BE2C (cell line): ENCODE measurements at places on chromosomes 12 and 14.

GRCh38 chr12:80504389-80505163 lies 60.5 kb downstream of the PTPRQ start:
- no peak for DNase-seq

GRCh38 chr12:26239852-26240815 lies 44.8 kb downstream of the SSPN start:
- no peak for DNase-seq

DNA sequence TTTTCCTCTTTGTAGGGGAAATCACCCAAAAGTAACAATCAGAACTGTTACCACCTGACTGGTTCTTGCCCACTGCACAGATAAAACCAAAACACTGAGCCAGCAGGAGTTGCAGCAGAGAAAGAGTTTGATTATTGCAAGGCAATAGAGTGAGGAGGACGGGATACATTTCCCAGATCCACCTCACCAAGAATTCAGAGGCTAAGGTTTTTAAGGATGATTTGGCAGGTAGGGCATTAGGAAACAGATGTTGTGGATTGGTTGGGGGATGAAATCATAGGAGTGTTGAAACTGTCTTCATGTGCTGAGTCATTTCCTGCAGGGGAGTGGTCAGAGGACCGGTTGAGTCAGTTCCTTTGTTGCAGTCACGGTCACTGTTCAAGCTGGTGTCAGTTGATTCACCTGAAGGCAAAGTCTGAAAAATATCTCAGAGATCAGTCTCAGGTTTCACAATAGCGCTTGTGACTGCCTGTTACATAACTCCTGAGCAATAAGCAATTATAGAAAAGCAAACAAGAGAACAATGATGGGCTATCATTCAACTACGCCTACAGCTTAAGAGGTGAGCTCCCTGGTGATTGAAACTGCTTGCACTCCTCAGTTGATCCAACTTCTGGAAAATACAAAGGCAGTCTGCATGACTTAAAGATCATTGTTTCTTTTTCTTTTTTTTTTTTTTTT lies 20.3 kb upstream of the AMN1 start:
- DNase-seq, result no peak

DNA sequence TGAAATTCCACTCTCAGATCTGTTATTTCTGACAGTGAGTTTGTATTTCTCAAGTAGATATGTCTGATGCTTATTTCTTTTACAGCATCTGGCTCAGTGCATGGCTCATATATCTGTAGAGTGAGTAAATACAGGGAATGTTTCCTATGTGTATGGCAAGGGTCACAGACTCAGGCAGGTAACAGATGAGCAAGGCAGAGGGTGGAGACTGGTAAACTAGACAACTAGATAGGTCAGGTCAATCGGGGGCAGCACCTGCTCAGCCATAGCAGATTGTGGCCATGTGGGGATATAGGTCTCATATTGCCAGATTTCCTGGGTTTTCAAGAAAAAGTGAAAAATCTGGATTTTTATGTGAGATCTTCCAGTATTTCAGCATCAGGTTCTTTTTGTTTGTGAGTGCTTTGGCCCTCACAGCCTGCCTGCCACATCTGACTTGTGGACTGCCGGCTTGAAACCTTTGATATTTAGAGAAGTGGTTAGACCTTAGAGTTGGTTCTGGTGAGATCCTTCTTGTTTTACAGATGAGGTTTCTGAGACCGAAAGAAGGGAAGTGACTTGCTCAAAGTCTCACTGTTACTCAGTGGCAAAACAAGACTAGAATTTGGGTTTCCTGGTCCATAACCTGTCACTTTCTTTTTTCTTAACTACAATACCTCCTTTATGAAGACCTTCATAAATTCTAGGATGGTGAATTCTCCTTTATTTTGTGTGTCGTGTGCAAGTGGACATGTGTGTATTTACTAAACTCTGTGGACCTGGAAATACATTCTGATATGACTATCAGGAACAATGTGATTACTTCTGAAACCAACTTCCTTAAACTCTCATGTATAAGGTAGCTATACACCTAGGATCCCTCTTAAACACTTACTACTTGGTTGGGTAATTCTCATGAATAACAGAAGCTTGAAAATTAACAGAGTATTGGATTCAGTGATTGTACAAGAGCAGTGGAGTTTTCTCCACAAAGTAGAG lies 34.4 kb downstream of the PROX2 start:
- DNase-seq, result no peak

DNA sequence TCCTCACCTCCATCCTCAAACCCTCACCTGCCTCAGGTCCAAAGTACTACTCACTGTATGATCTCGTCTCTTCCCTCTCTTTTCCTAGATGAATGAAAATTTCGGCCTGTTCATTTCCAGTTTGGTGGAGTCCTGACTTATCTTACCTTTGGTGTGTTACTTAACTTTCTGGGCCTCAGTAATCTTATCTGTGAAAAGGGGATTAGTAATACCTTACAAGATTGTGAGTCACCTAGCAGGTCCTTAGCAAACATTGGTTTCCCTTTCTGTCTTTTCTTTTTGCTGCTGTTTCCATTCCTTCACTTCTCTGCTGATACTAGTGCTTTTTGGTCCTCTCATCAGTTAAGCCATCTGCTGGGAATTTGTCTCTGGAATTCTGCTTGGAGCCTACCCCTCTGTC lies 52.8 kb downstream of the AKAP6 start:
- no peak for DNase-seq

DNA sequence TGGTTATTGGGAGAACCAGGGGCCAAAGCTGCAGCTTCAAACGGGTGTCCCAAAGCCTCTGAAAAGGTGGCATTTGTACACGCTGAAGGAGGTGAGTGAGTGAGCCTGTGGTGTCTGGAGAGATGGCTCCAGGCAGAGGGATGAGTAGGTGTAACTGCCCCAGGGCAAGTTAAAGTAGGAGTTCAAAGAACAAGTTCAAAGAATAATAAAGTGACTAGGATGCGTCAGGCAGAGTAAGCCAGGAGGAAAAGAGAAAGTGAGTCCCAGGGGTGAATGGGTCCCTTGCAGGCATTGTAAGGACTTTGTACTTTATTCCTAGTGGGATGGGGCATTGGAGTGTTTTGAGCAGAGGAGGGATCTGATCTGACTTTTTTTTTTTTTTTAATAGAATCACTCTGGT lies 201.4 kb upstream of the PWP1 start:
- no peak for DNase-seq
